Activated gamma-delta T cell (primary cell): ENCODE measurements at places on chromosomes 6 and 20.

GRCh38 chr20:51380401-51381385 is 161.8 kb downstream of the NFATC2 start:
- no peak for DNase-seq

GRCh38 chr6:170225852-170226417 is 64.9 kb downstream of the DLL1 start:
- DNase-seq = no peak

DNA sequence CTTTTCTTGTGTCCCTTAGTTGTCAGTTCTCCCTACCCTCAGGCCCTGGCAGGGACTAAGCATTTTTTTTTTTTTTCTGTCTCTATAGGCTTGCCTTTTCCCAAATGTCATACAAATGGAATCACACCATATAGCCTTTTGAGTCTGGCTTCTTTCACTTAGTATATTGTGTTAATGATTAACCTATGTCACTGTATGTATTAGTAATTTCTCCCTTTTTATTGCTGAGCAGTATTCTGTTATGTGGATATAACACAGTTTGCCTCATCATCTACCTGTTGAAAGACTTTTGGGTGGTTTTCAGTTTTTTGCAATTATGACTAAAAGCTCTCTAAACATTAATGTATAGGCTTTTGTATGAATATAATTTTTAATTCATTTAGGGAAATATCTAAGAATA is 16.0 kb upstream of the FBXO30 start:
- no peak for DNase-seq

DNA sequence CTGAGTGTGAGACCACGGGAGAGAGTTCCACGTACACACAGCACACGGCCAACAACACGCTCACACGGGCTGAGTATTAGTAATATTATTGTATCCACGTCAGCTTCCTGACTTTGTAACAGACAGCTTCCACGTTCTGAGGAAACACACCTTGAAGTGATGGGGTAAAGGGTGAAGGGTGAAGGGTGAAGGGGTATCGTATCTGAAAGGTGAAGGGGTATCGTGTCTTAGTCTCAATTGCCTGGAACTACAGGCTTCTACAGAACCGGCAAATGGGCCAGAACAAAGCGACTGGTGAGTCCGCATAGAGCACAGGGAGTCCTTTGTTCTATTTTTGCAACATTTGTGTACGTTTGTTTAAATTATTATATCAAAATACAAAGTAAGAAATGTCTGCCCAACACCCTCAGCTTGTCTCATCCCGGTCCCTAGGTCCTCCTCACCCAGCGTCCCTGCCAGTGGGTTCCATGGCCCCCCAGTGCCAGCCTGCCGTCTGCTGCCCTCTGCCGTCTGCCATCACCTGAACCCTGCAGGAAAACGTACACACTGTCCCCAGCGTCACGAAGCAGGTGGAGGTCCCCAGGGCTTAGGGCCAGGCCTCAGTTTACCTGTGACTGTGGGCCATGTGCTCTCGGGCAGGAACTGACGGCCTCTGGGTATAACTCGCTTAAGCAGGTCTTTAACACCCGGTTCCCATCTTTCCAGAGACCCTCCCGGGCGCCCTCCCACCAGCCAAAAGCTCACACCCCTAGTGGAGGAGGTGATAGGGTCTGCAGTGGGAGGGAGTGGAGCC is 4.4 kb upstream of the HELZ2 start:
- no peak for DNase-seq

- no peak for DNase-seq
These were observed 381.7 kb upstream of the POU3F2 start for GRCh38 chr6:98452685-98453084.

- DNase-seq = no peak
These were observed 5.9 kb upstream of the PTPN1 start for GRCh38 chr20:50504231-50504823.

DNA sequence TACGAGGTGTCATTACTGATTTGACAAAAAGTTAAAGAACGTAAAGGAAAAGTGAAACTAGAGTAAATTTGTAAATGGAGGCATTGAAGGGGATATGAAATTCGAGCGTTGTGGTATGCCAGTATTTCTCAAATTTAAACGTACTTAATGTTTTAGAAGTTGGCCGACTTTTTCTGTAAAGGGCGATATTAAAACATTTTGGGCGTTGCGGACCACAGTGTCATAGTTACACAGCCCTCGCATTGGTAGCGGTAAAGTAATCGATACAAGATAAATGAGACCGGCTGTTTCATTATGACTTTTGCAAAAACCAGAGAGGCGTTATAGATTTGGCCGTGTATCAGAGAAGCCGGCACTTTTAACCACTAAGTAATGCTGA is 39.6 kb downstream of the OR2B2 start:
- DNase-seq = no peak

DNA sequence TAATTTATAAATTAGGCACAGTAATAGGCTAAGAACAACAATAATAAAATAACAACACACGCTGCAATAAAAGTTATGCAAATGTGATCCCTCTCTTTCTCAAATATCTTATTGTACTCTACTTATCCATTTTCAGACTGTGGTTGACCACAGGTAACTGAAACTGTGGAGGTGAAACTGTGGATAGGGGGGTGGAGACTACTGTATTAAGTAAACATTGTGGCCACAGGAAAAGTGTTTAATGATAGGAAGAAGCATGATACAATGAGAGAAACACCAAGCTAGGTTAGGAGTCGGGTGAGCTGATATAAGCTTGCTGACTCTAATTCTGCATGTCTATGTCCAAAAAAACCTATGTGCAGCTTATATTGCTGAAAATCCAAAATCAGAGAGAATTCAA is 23.0 kb downstream of the NHLRC1 start:
- no peak for DNase-seq

- DNase-seq = no peak
These were observed 4.4 kb downstream of the AIG1 start for GRCh38 chr6:143064951-143065683.

GRCh38 chr20:63886054-63886419 is 8.9 kb upstream of the DNAJC5 start:
- no peak for DNase-seq

DNA sequence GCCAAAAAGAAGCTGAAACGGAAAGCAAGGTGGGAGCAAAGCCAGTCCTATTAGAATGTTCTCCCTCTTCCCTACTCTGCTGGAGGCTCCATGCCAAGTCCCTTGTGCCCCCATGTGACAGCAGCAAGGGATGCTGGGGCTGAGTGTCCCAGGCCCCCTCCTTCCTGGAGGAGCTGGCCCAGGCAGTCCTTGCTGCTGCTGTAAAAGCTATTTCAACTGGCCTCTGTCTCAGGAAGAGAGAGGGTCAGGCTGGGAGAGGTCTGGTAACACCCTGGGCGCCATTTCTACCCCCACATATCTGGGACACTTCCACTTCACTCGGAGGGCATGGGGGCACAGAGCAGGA is 25.0 kb downstream of the TTBK1 start:
- DNase-seq = no peak

DNA sequence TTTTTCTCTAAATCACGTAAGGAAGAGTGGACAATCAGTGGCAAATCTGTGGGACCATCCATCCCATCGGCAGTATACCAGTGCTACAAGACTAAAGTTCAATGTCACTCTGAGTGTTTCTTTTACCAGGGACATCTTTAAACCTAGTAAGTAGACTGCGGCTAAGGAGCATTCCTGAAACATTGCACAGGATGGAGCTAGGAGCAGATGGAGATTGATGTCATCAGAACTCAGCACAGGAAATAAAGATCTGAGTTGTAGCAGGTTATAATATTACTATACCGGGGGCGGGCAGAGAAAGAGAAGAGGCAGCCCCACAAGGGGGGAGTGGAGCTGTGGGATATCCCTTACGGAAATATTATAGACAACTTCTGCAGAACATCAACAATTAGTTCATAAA is 162.1 kb downstream of the MTFR2 start:
- DNase-seq = no peak
